ENCODE measurements at places on chromosomes 3 and 15. TPM values are rescaled to one million over a fixed set of nuclear protein-coding genes. Genes with fewer than 3 reads are reported as not detected.

DNA sequence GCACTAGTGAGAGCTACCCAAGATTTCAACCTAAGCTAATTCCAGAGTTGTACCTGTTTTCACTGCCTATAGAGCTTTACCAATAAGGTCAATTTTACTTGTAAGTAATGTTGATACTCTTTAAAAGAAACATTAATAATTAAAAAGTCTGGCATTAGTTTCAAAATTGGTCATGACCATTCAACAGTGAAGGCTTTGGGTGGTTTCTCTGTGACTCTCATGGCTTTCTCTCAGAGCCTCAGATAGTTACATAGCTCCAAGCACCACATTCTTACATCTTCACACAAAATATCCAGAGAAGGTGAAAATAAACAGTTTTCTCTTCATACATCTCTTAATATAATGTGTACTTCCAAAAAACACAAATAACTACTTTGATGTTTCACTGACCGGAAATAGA lies 61.5 kb upstream of the TCF12 start:
- no peak for DNase-seq

The GPR149 gene
- total RNA-seq, result not detected

The CPEB1 gene
- total RNA-seq, result 0.35 TPM

The PPP1R14D gene
- total RNA-seq, result not detected

The SPINK8 gene
- not detected for total RNA-seq

The C3orf49 gene
- total RNA-seq, result not detected

GRCh38 chr15:100867433-100867832 lies 12.2 kb upstream of the ALDH1A3 start:
- no peak for DNase-seq

GRCh38 chr3:52568069-52568468 lies 31.7 kb downstream of the UQCC5 start:
- peak; percentile 26 for DNase-seq

GRCh38 chr3:177932346-177932745 lies 603.9 kb upstream of the KCNMB2 start:
- DNase-seq, result no peak

- peak; percentile 74 for DNase-seq
These were observed 36.0 kb downstream of the TM2D3 start for GRCh38 chr15:101615986-101616848.

The IMPDH2 gene
- 218 TPM for total RNA-seq

The ALS2CL gene
- total RNA-seq, result 19.0 TPM

GRCh38 chr3:164806188-164806587 lies 272.1 kb downstream of the SI start:
- no peak for DNase-seq

The ABHD6 gene
- total RNA-seq, result 8.8 TPM

DNA sequence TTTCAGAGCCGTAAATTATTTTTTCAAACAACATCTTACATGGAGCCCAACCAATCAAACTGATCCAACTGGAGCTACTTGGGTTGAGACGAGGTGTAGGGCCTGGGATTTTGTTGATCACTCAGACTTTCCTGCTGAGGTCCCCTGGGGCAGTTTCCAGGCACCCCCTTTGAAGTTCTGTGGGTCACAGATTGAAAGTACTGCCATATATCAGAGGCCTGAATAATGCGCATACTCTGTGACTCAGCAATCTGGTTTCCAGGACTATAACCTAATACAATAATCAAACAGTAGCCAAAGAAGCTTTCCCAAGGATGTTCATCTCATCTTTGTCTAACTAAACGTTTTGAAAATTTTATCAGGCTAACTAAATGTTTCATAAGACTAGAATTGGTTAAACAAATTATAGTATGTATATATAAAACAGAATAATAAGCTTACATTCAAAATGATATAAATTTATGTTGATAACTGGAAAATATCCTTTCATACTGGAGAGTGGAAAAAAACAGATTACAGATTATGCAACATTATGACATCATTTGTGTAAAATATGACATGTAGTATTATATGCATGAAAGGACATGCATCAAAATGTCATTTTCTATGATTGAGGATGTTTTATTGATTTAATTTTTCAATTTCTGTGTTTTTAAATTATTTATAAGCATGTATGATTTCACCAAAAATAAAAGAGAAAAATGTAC lies 617.1 kb downstream of the NTRK3 start:
- DNase-seq, result no peak

The KY gene
- 0.65 TPM for total RNA-seq

The CACNA1D gene
- 1.5 TPM for total RNA-seq

DNA sequence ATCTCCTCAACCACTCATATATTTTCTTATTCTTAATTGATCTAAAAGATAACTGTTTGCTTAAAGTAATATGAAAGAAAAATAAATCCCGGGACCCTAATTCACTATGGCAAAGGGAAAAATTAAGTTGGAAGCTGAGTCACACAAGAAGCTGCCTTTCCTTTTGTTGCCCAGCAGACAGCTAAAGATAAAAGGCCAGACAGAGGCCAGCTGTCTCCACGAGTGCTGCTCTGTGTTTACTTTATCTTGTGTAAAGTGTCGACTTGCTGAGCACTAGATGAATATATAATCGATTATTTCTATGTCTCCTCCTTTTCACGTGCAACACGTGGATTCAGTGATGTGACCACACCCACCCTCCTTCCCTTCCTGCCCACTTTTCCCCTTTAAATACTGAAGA lies 52.8 kb upstream of the NSMCE3 start:
- DNase-seq, result no peak

DNA sequence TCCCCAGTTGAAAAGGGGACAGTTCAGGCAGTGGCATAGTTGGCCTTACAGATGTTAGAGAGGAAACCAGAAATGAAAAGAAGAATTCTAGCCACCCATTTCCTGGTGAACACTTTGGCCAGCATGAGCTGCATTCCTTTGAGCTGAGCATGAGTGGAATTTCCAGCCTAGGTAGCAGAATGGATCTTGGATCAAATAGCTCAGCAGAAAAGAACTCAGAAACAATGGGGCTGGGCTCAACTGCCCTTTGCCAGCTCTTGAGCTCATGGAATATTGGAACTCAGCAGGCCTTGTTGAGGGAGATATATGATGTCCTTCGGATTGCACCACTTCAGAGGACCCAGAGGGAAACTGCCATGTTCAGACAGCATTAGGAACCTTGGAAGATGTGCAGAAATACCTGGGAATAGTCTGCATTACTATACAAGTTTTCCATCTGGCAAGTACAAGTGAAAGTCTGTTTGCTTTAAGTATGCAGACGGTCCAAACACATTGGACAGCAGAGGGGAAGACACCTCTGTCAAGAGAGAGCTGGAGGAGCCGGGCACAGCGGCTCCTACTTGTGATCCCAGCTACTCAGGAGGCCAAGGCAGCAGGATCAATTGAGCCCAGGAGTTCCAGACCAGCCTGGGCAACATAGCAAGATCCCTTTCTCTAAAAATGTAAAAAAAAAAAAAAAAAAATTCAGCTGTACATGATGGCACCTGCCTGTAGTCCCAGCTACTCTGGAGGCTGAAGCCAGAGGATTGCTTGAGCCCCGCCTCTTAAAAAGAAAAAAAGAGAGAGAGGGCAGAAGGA lies 3.1 kb upstream of the CDV3 start:
- peak; percentile 95 for DNase-seq

The P2RY13 gene
- total RNA-seq, result not detected

GRCh38 chr3:140442621-140443020 lies 235.2 kb upstream of the TRIM42 start:
- no peak for DNase-seq

GRCh38 chr15:67766968-67767367 lies 58.3 kb upstream of the SKOR1 start:
- no peak for DNase-seq

The KNL1 gene
- 0.80 TPM for total RNA-seq

GRCh38 chr3:42036483-42036823 lies 54.7 kb upstream of the TRAK1 start:
- DNase-seq, result peak; percentile 99

The UMPS gene
- 28.3 TPM for total RNA-seq
